ENCODE measurements at places on chromosomes 5 and 9.

GRCh38 chr5:36561601-36562000 lies 44.8 kb upstream of the SLC1A3 start:
- DNase-seq = no peak

DNA sequence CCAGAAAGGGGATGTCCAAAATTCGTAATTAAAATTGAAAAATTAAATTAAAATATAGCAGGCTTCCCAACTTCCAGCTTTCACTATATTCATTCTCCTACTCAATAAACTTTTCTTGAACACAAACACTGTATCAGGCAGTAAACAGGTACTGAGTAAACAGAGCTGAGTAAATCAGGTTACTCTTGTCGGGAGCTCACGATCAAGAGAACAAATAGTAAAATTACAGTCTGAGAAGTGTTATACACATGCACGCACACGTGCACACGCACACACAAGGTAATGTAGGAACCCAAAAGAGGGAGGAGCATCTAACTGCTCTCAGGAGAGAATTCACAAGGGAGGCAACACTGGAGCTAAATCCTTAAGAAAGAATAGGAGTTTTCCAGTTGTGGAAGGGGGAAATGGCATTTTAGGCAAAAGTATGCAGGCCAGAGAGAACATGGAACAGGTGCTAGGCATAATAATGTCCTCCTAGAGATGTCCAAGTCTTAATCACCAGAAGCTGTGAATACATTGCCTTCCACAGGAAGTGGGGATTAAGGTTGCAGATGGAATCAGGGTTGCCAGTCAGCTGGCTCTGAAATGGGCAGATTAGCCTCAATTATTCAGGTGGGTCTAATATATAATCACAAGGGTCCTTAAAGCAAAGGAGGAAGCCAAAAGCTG lies 598.8 kb upstream of the BRINP1 start:
- DNase-seq = no peak

DNA sequence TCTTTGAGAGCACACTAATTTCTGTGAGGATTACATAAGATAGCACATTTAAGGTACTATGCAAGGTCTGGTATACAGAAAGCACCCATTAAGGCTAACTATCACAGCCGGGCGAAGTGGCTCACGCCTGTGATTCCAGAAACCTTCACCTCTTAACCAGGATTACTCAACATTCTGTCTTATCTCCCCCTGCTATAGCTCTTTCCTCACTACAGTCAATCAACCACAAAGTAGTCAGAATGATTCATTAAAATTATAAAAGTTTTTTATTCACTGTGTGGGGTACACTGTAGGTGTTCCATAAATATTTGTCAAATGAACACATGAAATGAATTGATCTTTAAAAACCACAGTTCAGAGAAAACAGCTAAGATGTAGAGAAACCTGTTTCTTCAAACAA lies 48.7 kb downstream of the CHD1 start:
- no peak for DNase-seq

DNA sequence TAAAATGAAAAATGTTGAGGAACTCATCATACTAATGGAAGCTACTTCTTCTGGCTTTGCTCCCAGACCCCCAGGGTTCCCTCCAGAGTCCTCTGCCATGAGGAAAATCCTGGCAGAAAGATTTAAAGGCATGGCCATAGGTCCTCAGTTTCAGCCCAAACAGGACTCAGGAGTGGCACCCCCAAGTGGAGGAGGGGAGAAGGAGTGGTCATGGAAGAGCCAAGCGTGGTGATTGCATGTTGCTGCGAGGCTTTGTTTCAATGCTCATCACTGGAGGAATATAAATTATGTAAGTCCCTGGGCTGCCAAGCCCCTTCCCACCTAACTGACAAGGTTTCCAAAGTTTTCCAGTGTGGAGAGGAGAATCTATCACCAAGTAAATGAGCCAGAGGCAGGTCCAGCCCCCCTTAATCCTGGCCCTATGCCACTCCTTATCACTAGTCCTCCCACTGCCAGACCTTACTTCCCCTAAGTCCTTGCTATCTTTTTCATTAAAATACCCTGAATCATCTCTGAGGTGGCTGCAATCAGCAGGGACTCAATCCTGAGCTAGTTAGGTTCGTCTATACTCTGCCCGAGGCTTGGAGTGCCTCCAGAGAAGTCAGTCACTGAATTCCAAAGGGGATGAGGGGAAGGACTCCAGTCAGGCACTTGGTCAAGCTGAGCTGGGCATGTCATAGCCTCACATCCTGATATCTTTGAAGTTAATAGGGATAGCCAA lies 70.7 kb upstream of the TAF1L start:
- DNase-seq = peak; percentile 53

DNA sequence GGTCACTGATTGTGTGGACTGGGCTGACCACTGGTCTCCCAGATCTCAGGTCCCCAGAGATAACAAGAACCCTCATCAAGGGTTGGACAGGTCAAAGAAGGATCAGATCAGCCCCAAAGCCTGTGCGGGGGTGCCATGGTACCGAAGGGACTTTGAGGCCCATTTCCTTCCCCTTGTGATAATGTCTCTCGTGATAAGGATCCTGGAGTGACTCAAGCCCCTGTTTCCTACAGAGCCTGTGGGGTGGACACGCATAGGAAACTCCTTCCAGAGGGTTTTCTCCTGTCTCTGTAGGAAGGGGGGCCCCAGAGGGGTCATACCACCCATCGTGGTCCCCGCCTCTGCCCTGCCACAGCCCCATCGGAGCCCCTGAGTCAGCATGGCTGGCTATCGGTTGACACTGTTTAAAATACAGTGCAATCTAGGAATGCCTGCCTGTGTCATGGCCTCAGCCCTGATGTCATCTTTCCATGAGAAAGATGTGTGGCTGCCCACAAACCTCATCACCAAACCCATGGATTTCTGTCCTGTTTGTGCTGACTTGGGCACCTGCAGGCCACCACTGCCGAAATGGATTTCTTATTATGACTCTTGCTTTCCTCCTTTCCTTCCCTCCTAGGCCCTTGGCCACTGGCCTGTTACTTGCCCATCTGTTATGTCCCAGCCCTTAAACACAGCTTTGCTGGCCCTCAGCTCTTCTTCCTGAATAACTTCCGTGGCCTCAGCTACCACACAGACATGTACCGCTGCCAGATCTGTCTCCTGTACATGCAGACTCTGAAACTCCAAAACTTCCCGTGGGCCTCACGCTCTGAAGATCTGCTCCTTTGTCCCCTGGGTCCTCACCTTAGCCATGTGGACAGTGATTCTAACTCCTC lies 2.9 kb upstream of the CSF2 start:
- peak; percentile 44 for DNase-seq

- peak; percentile 56 for DNase-seq
Observed at GRCh38 chr9:15317836-15318235, 10.8 kb upstream of the TTC39B start.

DNA sequence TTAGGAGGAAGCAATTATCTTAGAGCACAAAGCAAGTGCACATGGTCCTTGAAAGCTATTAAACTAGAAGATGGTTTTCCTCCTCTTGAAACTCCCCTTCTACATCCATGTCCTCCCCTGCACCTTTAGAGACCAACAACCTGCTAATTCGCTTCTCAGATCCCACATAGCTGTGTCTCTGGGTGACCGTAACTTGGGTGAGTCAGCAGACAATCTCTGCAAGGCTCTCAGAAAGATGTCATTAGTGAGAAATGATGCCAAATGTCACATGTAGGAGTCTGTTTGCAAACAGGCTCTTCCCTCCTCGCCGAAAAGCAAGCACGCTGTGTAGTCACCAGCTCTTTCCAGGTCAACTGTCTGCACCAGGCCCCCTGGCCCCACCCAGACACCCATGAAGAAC lies 291.8 kb downstream of the SLIT3 start:
- DNase-seq = peak; percentile 12

DNA sequence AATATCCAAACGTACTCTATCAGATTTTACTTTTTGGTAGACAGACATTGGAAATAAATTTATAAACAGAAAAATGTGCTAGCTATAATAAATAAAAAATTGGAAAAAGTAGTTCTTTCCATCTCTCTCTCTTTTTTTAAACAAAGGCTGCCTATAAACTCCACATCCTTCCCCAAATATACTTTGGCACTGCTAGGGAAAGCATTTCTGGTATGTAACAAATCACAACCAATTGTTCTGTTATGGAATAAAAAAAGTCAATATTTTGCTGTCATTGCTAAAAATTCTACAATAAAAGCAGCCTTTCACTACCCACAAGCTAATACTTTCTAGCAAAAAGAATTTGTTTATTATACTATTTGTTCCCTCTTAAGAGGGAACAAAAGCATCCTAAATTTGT lies 169.2 kb upstream of the TARS1 start:
- peak; percentile 57 for DNase-seq

- DNase-seq = peak; percentile 38
Observed at GRCh38 chr5:123512611-123513461, 859 bp downstream of the CSNK1G3 start.

- DNase-seq = peak; percentile 52
Observed at GRCh38 chr9:18666986-18667772, 193.2 kb downstream of the ADAMTSL1 start.

DNA sequence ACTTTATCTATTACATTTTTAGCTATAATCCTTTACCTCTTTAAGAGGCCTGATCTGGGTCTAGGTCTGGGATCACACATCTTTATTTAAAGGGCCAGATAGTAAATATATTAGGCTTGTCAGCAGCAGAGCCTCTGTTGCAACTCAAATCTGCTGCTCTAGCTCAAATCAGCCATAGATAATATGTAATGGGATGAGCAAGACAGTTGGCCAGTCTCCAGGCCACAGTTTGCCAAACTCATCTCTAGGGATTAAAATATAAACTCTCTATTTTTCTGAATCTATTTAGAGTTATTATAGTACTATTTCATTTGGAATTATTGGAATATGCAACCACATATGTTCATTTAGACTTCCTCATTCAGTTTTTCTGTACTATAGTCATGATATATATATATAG lies 115.9 kb upstream of the MINAR2 start:
- peak; percentile 9 for DNase-seq

DNA sequence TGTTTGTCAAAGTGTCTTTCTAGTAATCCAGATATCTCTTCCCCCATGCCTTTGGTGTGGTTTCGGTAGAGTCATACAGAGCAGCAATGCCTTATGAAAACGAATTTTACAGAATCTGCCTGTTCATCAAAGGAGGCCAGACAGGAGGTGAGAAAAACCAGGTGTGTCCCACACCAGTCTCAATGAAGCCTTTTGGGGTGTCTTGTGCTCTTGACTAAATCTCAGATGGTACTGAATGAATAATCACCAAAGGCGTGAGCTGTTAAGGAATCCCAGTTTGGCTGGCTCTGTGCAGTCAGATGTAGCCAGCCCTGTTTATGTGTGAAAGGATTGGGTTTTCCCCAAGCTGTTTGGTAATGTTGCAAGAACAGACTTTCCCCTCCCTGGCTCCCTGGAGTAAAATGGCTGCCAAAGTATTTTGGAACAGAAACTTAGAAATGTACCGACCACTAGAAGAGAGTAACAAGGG lies 70.8 kb upstream of the CDKN2B start:
- DNase-seq = peak; percentile 53

- peak; percentile 27 for DNase-seq
Observed at GRCh38 chr9:134377976-134378375, 51.7 kb downstream of the RXRA start.

GRCh38 chr5:125450771-125451170 lies 704.3 kb upstream of the ZNF608 start:
- DNase-seq = no peak

Measured in EH (cell line).